ENCODE measurements at places on chromosomes 3 and 15.

DNA sequence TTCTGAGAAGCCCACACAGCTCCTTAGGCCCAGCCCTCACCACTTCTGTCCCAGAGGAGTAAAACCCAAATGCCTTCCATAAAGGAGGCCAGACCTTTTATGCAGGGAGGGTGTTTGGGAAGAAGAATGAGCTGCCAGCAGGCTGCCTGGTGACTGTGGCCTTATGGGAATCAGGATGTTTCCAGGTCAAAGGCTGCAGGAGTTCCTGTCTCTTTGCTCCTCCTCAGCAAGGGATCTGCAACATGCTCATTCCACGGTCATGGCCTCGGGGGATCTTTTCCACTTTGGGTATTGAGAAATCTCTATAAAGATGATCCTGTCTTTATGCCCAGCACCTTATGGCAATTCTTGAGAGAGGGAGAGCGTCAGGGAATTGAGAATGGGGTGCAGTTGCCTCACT lies 25.2 kb upstream of the MAGEF1 start:
- no peak for DNase-seq

GRCh38 chr3:20096135-20096685 lies 56.0 kb downstream of the KAT2B start:
- no peak for DNase-seq

DNA sequence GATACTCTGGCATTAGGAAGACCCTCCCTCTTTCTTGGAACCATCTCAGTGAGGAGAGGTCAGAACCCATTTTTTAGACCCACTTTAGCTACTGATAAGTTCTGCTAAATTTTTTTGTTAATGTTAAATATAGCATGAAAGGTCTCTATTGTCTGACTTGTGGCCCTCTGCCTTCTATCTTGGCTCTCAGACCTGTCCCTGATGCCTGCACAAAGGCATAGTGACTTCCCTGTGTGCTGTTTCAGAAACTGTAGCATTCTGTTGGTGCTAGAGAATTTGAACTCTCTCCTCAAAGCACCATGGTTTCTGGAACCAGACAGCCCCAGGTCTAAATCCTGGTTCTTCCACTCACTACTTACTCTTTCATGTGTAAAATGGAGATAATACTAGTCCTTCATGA lies 15.4 kb downstream of the MAPKBP1 start:
- DNase-seq, result no peak

DNA sequence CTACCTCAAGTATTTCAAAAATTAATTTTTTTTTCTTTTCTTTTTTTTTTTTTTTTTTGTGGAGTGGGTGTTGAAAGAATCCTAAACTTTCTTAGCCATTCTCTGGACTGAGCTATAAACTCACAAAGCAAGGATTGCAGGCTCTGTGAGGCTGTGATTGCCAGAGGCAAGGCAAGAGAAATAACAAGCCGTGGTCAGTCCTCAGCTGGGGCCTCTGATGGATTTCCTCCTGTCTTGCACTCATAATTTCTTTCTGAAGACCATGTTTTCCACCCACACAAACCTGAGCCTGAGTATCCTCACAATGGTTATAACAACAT lies 1.3 kb downstream of the CX3CR1 start:
- DNase-seq, result no peak

GRCh38 chr15:100696452-100696851 lies 94.1 kb downstream of the ASB7 start:
- DNase-seq, result no peak

Data from GM13977 (cell line).